Naive thymus-derived CD8-positive, alpha-beta T cell (primary cell): ENCODE measurements at places on chromosomes 4 and X.
A peak's percentile ranks its signal among the peaks of the same experiment; 100 is the strongest.

GRCh38 chrX:30804462-30804861 lies 84.6 kb downstream of the TAB3 start:
- no peak for DNase-seq

DNA sequence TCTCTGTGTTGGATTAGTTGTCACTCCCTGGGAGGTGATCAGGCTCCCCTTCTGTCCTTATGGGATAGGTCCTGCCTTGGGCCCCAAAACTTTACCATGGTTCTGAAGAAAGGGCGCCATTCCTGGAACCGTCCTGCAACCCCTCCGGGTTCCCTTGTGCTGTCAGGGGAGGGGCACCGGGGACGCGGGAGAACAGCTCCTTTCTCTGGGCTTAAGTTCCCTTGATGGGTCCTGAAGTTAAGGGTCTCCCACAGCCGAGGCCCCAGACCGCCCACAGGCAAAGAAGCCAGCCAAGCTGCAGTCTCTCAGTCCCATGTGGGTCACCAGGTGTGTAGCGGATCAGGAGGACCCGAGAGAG lies 44.8 kb downstream of the UGT2A3 start:
- no peak for DNase-seq

DNA sequence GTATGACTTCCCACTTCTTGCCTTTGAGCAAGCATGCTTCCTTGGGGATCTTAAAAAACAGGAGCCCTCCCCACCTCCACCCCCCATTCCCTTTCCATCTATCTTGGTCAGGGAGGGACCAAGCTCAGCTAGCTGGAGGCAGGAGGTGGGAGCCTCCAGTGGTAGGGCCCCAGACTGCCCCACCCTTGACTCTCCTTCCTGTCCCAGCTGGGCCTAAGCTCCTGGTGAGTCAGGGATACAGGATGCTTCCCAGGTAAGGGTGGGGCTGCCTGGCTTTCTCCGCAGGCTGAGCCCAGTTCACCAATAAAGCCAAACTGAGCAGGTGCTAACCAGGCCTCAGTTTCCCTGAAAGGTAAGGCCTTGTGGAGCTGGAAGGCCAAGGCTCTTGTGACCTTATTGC lies 15.2 kb downstream of the EFNB1 start:
- no peak for DNase-seq

GRCh38 chr4:109134921-109135320 lies 167.5 kb downstream of the COL25A1 start:
- no peak for DNase-seq

DNA sequence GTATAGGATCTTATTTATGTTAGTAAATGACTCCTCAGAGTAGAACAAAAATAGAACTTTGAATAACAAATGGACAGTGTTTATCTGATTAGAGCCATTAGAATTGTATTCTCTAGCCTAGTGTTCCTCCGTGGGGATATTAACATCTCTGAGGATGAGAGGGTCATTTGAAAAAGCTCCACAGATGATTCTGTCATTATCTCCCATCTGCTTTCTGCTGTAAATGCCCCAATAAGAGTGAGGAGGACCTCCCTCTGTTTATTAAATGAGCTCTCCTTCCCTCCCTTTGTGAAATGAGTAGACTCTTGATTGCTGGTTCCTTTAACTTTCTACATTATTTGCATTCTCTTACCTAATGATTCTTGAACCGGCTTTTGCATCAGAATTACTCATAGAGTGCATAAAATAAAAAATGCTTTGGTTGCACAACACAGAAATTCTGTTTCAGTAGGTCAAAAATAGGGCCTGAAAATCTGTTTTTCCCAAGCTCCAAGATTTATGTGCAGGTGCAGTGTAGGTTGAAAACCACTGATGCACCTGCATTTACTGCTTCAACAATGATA lies 18.0 kb downstream of the GC start:
- DNase-seq: no peak

DNA sequence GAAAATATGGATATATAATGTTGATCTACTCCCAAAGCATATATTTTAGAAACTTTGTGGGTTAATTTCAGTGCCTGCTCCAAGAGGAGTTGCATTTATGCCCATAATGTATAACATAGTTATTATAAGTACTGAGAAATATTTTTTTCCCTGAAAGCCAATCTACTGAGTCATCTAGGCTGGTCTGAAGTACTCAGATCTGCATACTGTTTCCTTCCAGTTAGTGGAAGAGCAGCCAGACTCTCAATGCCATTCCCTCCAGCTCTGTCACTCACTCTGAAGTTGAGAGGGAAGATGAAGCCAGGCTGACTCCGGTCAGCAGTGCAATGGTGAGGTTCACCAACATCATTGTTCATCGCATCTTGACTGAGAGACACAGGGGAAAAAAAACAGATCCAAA lies 505.1 kb downstream of the PPARGC1A start:
- no peak for DNase-seq

DNA sequence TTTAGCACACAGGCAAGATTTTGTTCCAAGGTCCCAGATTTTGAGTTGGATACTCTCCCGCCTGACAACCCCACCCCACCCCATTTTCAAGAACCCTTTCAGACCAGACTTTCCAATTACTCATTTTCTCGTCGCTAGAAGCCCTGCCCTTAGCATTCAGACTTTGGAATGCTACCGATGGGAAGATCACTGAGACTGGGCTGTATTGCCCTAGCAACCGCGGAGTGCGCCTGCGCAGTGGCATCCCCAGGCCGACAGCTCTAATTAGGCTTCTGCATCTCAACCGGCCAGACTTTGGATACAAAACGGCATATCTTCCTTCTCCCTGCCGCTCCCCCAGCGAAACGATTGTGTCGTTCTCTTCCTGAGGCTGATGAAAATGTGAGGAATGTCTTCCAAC lies 3.4 kb downstream of the MAGEE2 start:
- no peak for DNase-seq

GRCh38 chr4:89871211-89871610 lies 23.4 kb upstream of the MMRN1 start:
- DNase-seq: no peak

DNA sequence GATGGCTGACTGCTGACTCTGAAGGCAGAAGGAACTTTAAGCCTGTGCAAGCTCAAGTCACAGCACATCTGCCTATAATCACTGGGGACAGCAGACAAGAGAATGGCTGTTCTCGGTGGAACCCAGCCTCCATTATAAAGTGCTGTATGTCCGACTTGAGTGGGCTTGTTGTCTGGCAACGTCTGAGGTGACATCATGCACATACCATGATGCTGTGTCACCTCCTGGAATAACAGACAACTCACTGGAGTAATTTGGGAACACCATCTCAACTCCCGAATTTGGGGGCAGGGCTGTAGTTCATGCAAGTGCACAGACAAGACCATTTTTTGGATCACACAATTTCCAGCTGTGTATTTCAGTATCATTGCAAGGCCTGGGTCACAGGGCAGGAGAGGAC lies 59.8 kb upstream of the GPM6B start:
- no peak for DNase-seq

DNA sequence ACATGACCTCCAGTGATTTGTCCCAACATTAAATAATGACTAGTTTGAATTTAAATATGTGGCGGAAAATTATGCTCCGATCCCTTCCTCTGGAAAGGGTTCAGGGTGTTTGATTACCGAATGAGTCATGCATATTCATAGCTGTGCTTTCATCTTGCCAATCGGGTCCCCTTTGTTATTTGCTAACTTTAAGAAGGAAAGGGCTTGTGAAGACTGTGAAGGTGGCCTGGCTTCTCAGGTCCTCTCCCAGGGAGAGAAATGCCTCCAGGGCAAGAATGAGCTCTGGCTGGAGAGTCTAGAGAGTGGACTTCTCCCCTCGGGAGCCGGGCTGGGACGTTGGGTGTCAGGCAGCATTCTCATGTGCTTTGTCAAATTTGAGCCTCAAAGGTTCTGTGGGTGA lies 155.5 kb upstream of the PSAPL1 start:
- DNase-seq: no peak

- no peak for DNase-seq
These were observed 50.0 kb upstream of the ZNF827 start for GRCh38 chr4:145988628-145989027.

- DNase-seq: no peak
These were observed 220.1 kb upstream of the PABPC4L start for GRCh38 chr4:134421734-134422133.

DNA sequence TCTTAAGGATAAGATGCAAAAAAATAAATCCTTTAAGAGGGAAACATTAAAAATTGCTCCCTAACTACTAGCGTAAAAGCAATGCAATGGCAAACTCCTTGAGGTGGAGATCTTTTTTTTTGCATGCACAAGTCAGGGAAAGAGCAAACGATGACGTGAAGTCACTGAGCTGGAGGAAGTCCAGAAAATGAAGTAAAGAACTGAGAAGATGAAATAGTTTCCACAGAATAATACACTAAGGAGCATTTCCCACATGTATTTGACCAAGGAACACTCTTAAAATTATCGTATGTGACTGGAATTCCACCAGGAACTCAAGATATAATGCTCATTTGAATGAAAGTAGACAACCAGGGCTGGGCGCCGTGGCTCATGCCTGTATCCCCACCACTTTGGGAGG lies 21.0 kb upstream of the DOCK11 start:
- DNase-seq: no peak

GRCh38 chr4:104860238-104861123 lies 286.2 kb upstream of the TET2 start:
- peak; percentile 60 for DNase-seq

DNA sequence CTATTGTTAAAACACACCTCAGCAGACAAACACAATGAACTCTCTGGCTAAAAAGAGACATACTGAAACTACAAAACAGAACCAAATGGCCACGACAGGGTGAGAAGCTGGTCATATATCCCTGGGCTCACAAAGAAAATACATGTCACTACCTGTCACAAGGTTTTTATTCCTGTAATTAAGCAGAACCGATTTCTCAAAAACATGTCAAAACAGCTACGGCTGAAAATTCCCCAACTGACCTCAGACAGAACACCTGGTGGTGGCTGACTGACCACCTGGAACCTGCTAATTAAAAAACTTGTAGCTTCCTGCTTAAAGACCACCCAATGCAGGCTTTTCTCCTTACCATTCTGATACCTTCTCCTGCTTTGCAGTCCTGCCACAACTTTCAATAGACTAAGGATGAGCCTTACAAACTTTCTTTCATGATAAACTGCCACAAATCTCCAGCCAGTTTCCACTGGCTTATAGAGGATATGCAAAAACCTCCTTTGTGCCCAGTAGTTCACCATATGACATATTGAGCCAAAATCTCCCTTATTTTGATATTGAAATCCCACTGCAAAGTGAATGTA lies 571.9 kb downstream of the SPOCK3 start:
- no peak for DNase-seq

DNA sequence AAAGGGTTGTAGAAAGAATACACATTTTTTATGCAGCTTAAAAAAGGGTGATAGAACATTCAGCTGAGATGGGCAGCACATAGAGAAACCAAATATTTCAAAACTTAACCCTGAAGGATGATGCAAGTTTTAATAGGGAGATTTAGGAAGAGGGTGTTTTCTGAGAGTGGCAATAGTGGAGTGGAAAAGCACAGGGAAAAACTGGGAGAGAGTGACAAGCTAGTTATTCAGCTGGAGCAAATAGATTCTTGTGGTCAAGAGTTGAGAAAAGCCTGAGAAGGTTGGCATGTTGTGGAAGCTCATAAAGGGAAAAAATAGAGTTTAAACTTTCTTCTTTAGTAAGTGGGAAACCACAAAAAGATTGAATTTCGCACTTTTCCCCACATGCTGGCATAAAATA lies 359.6 kb upstream of the PITX2 start:
- no peak for DNase-seq

DNA sequence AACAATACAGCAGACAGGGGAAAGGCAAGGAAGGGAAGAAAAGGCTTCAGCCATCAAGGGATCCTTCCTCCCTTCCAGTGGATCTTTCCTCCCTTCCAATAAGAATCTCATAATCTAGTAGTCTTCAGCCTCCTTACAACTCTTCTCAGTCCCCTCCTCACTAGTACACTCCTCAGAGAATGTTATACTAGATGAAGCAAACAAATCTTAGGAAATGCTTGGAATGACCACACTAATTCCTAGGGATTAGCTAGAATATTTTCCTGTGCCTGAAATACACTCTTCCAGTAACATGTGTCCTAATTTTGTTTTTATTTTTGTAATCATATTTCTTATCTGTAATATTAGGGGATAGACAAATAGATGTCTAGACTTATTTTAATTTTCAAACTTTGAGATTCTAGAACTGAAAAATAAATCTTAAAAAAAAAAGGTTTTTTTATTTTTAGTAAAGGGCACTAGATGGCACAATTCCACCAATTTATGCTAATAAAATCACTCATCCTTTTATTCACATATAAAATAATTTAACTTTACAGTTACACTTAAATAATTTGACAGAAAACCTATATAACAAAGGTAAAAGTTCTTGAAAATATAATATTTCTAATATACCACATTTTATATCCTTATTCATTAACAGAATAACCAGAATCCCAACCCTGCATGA lies 7.0 kb upstream of the STPG2 start:
- no peak for DNase-seq

- no peak for DNase-seq
These were observed 81.8 kb downstream of the GLUD2 start for GRCh38 chrX:121128925-121129877.

DNA sequence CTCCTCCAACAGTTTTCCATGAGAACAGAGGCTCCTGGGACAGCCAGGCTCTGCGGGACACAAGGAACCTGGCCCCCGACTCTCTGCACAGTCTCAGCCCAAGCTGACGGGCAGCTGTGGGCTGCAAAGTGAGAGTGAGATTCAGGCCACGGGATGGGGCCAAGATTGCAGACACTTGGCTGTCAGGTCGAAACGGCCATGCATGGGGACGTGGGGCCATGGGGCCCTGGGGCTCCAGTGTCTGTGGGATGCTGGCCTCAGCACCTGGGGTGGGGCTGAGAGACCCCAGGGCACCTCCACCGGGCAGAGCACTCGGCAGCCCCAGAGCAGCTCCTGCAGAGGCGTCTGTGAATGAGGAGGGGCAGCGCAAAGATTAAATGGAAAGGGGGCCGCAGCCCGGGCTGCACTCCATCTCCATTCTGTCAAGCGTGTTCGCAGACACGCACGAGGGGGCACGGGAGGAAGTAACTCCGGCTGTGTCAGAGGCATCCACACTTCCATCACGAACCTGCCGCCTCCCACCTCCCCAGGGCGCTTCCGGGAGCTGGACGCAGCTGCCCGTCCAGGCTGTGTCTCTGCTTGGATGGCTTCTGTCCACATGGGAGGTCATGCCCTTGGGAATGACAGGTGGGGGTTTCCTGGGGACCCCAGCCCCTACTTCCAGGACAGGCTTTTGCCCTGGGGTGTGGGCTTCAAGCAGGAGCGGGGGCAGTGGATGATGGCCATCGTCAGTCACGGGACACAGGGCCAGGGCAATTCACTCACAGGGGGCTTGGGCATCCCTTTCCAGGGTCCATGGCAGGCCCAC lies 82.8 kb upstream of the NKX1-1 start:
- no peak for DNase-seq

GRCh38 chr4:85498068-85498733 lies 23.3 kb downstream of the ARHGAP24 start:
- DNase-seq: no peak

GRCh38 chrX:24293412-24293811 lies 20.5 kb downstream of the SUPT20HL2 start:
- no peak for DNase-seq

DNA sequence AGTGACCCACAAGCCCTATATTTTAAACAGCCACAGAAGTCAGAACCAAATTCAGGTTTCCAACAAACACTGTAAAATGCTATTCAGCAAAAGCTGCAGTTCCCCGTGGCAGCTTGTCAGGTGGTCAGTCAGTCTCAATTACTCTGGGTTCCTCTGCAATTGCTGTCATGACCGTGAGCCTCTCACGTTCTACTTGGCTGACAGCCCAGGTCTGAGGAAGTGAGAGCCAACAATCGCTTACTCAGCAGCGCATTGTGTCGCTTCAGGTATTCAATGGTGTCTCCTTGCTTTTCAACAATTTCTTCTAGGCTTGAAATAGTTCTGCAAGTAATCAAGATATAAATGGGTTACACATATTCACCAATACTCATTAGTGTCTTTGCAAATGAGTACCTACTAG lies 25.8 kb downstream of the TRIM75 start:
- DNase-seq: no peak
